Right lobe of liver (tissue), 6 donors: ENCODE measurements at places on chromosomes 7 and 10. TPM values are rescaled to one million over a fixed set of nuclear protein-coding genes. Genes with fewer than 3 reads are reported as not detected.

GNGT1 gene
- total RNA-seq = not detected

SPDYE2 gene
- not detected for total RNA-seq

VPS37D gene
- total RNA-seq = 1.2 TPM

TRIM56 gene
- total RNA-seq = 17.3 TPM

CFAP58 gene
- 2.9 TPM for total RNA-seq

CTAGE15 gene
- total RNA-seq = 0.34 TPM

AKR1C4 gene
- total RNA-seq = 255 TPM

NRBF2 gene
- total RNA-seq = 18.0 TPM

ANKRD30A gene
- total RNA-seq = not detected

VSTM4 gene
- total RNA-seq = 3.3 TPM

ITGA8 gene
- 0.21 TPM for total RNA-seq

UNCX gene
- total RNA-seq = not detected

PDE1C gene
- not detected for total RNA-seq
